Naive thymus-derived CD8-positive, alpha-beta T cell (primary cell): ENCODE measurements at places on chromosomes 2 and 18.

DNA sequence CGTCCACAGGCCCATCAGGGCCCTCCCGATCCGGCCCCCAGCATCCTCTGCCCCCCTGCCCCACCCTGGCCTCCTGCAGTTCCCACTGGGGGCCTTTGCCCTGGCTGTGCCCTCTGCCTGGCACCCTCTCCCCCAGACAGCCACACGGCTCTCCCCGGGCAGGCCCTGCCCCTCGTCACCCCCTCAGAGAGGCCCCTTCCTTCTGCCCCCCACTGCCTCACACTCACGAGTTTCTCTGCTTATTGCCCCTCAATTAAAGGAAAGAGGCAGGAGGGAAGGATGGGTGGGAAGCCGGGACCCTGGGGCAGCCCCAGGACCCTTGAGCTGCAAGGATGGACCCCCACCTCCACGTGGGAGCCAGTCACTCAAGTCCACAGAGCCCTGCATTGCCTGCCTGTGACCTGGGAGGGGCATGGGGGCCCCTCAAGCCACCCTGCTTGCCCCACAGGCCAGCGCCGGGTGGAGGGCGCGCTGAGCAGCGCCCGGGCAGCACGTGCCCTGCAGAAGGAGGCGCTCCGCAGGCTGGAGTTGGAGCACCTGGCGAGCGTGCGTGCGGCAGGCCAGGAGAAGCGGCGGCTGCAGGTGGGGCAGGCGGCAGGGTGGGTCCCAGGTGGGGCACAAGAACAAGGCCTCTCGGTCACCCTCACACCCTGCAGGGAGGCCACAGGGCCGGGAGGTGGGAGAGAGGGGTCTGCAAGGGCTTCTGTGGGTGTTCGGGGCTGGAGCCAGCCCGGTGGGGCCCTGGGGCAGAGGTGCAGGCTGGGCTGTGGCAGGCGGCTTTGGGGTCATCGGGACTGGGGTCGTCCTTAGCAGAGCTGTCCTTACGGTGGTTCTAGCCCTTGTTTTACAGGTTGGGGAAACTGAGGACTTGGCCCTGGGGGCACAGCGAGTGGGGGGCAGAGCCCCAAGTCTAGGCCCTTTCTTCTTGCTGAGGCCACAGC lies 30.5 kb upstream of the SNED1 start:
- no peak for DNase-seq

GRCh38 chr18:49013961-49014604 lies 63.3 kb upstream of the SMAD7 start:
- no peak for DNase-seq

- DNase-seq: no peak
Observed at GRCh38 chr18:10397004-10397403, 57.4 kb upstream of the APCDD1 start.

DNA sequence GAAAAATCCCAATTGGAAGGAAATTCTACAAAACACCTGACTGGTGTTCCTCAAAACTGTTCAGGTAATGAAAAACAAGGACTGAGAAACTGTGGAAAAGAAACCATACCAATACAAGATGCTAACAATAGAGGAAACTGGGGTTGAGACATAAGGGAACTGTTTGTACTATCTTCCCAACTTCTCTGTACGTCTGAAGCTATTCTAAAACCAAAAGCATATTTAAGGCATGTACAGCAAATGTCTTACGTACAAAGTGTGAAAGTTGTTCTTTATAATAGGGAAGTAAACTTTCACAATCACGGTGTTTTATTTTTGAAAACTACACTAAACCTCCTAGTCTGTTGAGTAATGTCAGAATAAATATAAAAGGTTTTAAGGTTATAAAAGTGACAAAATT lies 776.1 kb upstream of the RAB6C start:
- DNase-seq: no peak

DNA sequence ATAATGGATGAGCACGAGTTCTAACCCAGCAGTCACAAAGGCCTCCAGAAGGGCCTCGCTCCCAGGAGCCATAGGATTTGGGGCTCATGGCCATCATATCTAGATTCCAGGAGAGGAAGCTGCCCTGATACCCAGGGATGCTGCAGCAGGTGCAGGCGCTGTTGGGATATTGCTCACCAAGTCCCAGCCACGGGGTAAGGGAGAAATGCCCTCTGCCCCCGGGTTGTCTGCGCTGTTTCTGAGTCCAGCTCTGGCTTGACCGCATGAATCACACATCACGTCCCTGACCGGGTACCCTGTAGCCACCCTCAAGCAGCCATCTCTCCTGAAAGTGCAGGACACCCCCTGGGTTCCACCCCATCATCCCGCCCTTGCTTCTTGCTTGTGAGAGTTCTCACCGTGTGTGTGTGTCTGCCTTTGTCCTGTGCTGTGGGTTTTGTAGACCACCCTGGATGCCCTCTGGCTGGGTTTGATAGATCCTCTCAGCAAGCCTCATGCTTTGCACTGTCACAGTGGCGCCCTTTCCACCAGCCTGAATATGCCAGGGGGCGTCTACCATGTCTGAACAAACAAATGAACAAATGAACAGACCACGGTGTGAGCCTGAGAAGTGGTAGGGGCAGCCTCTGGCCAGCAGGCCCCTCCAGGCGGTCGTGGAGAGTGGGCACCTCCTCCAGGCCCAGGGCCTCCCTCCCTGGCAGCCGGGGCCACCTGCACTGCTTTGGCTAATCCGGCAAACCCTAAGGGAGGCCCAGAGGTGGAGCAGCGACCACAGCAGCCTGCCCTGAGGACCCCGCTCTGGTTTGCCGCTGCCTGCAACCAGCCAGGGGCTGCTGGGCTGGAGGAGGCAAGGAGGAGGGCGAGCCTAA lies 32.1 kb downstream of the ADRA2B start:
- no peak for DNase-seq

DNA sequence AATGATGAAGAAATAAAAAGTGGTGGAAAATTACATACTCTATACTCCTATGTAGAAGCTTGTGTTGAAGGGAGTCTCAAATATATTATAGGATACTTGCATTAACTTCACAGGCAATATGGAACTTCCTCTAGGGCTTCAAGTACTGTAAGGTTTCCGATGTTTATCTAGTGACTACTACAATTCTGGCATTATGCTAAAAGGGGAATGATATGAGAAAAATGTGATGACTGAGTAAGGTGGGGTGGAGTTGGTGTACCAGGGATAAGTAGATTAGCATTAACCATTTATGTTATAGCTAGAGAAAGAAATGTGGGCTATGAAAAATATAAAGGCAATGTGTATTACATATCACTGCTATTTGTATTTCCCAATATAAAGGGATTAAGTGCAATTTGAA lies 229.5 kb downstream of the DCC start:
- DNase-seq: no peak

DNA sequence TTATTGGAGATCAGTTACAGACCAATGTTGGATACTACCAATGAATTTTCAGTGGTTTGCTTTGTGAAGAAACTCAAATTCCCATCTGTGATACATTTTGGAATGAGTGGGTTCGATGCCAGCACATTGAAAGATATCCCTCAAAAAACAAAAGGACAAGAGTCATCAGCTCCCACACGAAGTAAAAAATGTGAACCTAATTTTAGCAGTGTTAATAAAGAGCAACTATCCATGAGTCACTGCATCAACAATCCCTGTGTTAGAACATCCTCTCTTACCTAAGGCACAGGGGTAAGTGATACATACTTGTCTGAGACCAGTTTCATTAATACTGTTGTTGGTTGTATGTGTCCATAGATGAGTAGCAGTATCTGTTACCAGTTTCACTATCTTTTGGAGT lies 551.8 kb upstream of the SOX11 start:
- no peak for DNase-seq

GRCh38 chr2:109368798-109369197 lies 239.8 kb downstream of the SH3RF3 start:
- DNase-seq: no peak

GRCh38 chr2:29655391-29656086 lies 265.8 kb downstream of the ALK start:
- DNase-seq: no peak

GRCh38 chr2:222722327-222722946 lies 51.0 kb downstream of the MOGAT1 start:
- no peak for DNase-seq

DNA sequence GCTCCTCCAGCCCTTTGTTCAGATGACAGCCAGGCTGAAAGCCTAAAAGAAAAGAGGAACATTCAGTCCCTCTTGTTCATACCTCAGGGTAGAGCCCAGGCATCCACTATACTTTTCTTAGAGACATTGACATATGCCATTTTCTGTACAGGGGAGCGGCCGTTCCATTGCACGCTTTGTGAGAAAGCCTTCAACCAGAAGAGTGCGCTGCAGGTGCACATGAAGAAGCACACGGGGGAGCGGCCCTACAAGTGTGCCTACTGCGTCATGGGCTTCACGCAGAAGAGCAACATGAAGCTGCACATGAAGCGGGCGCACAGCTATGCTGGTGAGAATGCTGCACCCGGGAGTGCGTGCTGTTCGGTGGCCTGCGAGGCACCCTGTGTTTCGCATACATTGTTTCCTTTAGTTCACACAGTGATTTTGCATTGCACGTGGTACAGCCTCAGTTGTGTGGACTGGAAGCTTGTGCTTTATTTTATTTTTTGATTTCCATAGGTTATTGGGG lies 138.2 kb downstream of the ZNF236 start:
- no peak for DNase-seq

GRCh38 chr2:150846691-150847090 lies 359.2 kb upstream of the RND3 start:
- DNase-seq: no peak

DNA sequence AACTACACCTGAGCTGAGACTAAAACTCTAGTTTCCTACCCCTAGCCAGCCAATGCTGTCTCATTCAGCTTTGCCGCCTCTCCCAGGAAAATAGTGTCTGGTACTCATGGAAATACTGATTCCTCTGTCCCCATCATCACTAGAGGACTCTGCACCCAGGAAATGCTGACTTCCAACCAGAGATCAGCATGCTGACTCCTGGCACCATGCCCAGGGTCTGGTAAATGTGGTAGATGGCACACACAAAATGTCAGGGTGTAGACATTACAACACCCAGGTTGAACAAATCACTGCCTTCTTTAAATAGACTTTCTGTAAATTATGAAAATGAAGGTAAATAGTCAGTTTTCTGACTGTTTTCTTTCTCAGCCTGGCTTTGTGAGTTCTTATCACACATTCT lies 307.3 kb upstream of the CHAC2 start:
- no peak for DNase-seq

DNA sequence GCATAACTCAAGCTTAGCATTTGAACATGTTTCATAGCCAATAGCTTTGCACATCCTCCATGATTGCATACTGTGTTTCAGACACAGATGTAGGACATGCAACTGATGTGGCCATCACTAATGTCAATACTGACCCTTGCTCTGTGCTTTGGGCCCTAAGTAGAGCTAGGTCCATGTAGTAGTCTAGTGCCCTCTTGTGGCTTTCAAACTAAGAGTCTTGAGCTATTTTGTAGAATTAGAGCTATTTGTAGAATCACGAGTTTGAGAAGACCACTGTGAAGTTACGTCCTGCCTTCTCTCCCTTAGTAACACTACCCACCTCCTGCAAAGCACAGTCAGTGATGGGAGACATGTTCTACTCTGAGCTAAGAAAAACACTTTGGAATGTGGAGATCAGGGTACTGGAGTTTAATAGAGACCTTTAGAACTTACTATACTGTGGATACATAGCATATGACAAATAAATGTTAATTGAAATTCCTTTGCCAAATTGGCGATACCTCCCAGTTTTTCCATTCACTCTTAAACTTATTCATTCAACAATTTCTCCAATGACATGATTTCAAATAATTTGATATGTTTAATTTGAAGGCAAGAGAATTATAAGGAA lies 306.5 kb upstream of the TNP1 start:
- DNase-seq: no peak

GRCh38 chr2:84972932-84973331 lies 2.0 kb downstream of the KCMF1 start:
- no peak for DNase-seq

GRCh38 chr2:109057686-109058085 lies 68.7 kb upstream of the EDAR start:
- peak; percentile 23 for DNase-seq

GRCh38 chr2:43010438-43011157 lies 215.8 kb downstream of the ZFP36L2 start:
- DNase-seq: no peak

DNA sequence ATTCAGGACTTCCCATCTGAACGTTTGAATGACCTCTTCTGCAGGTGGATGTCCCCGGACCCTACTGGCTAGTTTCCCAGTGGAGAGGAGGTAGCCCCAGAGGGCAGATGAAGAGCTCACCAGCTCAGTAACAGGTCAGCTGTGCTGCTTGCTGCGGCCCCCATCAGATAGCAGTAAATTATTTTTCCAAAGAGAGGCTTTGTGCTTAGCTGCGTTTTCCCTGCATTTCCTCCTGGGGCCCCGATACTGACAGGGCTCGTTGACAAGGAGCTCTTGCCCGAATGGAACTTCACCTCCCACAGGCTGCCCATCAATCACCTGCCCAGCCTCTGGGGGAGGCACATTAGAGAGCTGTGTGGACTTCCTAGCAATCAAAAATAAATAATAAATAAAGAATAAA lies 185.8 kb downstream of the DOK6 start:
- no peak for DNase-seq

DNA sequence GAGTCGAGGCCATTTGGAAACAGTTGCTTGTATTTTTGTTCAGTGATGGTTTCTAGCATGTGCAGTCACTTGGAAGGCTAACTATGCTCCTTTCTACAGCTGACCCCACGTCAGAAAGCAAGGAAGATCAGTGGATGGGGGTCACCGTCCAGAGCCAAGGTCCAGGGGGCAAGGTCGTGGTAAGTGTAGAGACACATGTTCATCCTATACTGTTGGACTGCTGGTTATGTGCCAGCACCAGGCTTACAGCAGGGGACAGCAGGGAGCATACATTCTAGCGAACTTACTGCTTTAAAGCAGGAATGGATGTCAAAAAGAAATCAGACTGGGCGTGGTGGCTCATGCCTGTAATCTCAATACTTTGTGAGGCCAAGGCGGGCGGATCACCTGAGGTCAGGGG lies 40.0 kb downstream of the ITGA6 start:
- no peak for DNase-seq

GRCh38 chr18:78407466-78407844 lies 572.2 kb upstream of the SALL3 start:
- no peak for DNase-seq

DNA sequence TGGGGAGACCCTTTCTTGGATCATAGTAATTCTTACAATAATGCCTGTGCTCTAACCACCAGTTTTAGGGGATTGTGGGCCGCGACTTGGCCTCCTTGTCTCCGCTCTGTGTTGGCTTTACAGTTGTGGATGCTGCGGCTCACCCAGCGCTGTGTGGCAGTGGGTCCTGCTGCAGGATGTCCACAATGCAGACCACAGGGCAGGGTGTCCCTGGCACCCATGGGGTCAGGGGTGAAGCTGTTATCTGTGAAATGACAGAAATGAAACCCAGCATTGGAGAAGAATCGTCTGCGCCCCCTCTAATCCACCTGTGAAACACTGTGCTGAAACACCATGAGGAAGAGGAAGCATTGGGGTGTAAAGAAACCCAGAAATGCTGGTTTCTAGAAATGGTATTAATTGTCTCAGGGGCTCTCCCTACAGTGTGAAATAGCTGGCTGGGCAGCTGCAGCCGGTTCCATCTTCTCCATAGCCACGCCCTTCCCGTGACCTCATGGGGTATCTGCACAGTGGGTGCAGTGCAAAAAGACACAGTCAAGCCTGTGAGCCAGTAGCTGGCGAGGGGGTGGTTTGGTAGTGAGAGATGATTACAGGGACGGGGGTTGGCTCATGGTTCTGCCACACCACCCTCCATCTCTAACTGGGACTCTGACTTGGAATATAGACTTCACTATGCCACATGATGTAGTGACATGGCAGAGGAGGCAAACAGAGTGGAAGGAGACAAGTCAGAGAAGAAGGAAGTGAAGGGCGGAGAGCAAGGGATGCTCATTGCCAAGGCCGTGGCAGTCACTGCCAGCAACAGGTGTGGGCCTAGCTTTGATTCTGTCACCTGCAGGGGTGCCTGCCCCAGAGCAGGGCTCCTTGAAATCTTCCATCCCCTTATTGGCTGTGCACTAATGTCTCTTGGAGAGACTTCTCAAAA lies 16.2 kb downstream of the INPP4A start:
- no peak for DNase-seq
